NCI-H1092 (cell line): ENCODE measurements at places on chromosomes 12 and 14.

DNA sequence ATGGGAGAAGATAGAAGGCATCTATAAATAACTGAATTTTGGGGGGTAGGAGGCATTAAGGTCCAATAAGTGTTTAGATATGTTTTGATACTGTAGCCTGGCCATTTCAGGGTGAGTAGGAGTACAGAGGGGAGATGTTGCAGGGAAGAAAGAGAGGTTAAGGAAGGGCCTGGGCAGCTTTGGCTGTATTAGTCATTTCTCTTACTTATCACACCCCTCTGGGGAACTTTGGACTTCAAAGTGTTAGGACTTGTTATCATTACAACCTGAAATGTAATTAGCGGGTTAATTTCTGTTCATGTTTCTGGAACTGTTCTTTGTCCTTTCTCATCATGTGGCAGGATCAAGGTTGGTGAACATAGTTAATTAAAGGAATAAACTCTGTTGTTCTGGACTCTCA is 40.3 kb downstream of the SUSD6 start:
- no peak for DNase-seq

- DNase-seq: no peak
Measured at GRCh38 chr12:132522592-132523380, 32.8 kb downstream of the FBRSL1 start.

- no peak for DNase-seq
Measured at GRCh38 chr14:33840797-33841196, 110.1 kb downstream of the EGLN3 start.

DNA sequence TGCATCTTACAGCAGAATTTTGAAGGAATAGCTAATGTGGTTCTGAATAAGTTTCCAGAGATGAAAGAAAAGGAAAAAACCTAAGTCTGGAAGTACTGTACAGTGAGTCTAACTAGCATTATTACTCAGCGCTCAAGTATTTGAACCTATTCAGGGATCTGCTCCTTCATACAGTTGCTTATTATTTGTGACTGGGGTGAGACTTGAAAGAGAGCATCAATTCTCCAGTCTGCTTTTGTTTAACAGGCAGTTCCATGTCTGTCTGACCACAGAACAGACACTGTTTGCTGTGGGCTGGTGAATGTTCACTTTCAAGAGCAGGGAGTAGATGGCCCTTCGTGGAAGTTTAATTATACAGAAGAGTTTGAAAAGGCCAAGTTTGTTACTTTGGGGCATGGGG is 9.3 kb downstream of the ETV6 start:
- no peak for DNase-seq

DNA sequence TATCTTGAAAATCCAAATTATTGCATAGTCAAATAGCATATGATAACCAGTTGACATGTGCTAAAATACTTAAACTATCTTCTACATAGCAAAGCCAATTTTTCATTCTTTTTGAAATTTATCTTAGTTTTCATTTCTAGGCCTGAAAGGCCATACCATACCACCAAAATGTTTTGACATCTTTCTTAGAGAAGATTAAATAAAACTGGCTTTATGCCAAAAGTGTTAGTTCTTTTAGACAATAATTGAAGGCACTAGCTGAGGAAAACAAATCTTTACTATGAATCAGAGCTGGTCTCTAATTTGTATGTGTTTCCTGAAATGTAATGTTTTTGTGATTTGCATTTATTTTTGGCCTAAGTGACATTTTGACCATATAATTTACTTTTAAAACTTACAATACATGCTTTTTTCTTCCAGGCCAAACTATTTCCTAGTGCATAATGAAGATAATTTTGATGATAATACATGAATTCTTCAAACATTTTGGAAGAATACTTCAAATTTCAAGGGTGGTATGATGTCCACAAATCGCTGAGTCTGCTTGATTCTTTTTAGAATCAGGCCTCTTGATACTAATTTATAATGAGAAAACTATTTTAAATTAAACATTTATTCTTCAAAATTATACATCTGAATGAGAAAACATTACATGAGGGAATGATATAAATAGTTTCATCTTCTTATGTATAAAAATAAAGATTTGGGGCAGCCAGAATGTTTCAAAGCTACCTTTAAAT is 6.5 kb upstream of the KCNMB4 start:
- no peak for DNase-seq

DNA sequence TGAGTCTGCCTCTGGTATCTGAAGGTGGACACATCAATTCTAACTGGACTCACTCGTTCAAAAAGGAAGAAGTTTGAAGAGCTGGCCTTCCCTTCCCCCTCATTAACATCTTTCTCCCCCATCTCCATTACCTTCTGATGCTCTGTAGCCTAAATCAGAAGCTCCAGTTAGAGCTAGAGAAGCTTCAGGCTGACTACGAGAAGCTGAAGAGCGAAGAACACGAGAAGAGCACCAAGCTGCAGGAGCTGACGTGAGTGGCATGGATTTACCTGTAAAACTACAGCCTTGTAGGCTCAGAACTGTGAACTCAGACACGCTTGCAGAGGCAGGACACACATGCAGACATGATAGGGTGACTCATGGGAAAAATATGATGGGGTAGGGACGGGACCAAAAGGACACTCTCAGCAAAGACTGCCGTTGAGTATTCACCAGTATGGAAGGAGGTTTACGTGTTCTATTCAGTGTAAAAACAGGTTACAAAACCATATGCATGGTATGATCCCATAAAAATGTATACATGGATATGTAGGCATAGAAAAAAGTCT is 14.3 kb upstream of the PIP4K2C start:
- no peak for DNase-seq

- DNase-seq: no peak
Measured at GRCh38 chr12:75997658-75998057, 33.9 kb downstream of the PHLDA1 start.

DNA sequence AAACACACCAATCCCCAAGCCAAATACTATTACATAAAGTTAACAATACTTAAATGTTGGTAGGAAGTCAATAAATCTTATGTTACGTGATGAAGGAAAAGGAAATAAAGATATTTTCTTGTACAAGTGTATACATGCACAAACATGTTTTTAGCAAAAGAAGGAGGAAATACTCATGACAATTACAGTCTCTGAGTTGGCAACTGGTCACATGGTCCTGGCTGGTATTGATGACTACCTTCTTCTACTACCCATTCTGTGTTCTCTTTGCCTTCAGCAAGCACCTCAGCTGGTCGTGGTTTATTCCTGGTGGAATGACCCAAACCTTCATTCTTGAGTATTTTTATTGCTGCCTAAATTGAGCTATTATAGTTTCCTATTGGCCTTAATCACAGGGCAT is 84.8 kb downstream of the PLBD1 start:
- DNase-seq: no peak

DNA sequence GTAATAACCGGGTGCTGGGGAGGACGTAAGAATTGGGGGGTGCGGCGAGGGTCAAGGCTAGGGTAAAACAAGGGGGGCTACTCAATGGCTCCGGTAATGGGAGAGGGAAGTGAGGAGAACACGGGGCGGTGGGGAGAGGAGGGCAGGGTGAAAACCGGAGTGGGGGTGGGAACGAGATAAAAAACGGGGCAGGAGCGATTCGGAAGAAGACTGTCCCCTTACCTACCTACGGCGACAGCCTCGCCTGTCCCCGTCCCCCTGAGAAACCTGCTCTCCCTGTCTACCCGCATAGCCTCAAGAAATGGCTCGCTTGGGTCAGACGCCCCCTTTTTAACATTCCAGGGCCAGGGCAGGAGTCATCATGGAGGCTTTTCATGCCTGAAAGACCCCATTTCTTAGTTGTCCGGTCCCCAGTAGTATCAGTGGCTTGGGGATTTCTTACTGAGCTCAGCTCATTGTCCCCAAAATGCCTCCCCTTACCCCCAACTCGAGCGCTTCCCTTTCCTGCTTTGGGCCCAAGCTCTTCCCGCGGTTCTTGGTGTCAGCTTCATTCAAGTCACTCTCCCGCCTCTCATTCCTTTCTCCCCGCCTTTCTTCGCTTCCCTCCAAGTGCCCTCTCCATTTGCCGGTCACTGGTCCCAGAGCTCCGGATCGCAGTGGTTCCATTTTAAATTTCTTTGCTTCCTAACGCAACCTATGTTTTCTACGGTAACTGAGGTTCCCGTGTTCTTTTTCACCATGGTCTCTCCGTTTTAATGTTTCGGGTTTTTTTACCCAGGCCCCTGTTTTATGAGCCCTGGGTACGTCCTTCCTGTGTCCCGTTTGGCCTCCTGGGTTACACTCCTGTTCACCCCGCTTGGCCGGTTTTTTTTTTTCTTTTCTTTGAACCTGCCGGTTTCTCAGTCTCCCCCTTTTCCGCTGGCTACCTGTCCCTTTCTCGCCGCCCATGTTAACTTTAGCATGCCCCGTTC is 1.2 kb upstream of the WSB2 start:
- no peak for DNase-seq

DNA sequence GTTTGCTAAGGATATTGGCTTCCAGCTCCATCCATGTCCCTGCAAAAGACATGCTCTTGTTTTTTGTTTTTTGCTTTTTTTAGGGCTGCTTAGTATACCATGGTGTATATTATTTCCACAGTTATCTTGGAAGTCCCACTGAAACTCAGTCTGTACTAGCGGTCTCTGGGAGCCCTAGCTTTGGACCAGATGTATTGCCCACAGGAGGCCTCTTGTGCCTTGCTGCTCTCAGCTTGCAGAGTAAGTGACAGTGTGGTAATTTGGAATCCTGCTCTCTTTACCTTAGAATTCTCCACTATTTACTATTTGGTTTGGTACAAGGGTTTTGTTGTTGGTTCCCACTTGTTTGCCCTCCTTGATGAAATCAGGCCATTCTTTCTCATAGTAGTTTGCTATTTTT is 1022.9 kb downstream of the LRFN5 start:
- no peak for DNase-seq

- no peak for DNase-seq
Measured at GRCh38 chr14:68807148-68807600, 14.3 kb upstream of the ZFP36L1 start.

- DNase-seq: no peak
Measured at GRCh38 chr14:105865904-105866840, 339.8 kb downstream of the TMEM121 start.

DNA sequence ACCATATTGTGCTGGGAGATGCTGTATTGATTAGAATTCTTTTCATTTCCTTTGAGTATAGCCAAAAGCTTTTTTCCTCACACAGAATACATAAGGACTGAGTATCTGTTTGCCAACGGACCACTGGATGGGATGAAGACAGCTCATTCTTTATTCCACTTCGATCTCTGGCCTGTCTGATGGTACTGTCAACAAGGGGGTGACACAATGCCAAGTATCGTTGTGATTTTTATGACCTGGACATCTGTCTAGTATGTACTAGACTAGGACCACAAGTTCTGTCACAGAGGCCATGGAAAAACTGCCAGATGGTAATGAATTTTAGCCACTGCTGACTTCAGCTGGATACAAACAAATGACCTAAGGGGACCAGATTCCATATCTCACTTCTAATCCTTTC is 502.7 kb downstream of the SOX5 start:
- peak; percentile 44 for DNase-seq
